ENCODE measurements at places on chromosomes 3 and 15. TPM values are rescaled to one million over a fixed set of nuclear protein-coding genes. Genes with fewer than 3 reads are reported as not detected.

FAM3D gene
- not detected for total RNA-seq

GOLGA8B gene
- 215 TPM for total RNA-seq

MAGI1 gene
- total RNA-seq, result 11.0 TPM

NCK1 gene
- 41.9 TPM for total RNA-seq

SLC2A2 gene
- total RNA-seq, result not detected

KBTBD13 gene
- not detected for total RNA-seq

CIB2 gene
- 2.2 TPM for total RNA-seq

C3orf85 gene
- total RNA-seq, result not detected

SNX22 gene
- 0.98 TPM for total RNA-seq

FAN1 gene
- 20.9 TPM for total RNA-seq

ERICH6 gene
- 0.39 TPM for total RNA-seq

DNA sequence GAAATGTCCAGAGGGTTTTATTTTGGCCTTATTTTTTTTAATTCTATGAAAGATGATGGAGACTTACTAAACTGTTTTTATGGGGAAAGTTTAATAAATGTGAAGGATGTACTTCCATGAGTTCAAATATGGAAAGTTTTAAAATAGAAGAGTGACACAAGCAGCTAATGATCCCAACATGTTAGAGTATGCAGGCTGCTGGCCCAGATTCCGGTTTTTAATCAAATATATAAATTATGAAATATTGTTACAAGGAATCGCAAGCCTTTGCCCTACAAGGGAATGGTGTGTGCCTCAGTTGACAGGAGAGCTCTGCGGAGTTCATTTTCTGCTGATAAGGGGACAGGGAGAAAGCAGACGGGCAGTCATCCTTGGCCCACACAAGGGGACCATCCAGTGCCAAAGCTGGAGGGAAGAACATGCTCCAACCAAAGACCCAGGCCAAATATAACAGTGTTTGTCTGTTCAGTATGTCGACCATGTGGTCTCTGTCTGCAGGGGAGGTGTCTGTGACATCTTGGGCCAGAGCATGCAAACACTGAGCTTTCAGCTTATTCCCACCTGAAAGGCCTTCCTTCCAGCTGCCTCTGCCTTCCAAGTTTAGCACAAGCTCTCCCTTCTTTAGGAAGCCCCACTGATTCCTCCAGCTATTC is 69.8 kb downstream of the SSUH2 start:
- DNase-seq, result no peak

DNA sequence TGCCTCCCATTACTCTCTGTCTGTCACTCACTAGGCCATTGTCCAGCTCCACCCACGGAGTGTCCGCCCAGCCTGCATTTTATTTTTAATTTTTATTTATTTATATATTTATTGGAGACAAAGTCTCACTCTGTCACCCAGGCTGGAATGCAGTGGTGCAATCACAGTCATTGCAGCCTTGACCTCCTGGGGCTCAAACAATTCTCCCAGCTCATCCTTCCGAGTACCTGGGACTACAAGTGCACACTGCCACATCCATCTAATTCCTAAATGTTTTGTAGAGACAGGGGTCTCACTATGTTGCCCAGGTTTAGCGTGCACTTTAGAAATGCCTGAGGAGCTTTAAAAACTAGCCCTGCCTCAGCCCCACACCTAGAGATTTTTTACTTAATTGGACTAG is 141.5 kb downstream of the LIPC start:
- no peak for DNase-seq

DNA sequence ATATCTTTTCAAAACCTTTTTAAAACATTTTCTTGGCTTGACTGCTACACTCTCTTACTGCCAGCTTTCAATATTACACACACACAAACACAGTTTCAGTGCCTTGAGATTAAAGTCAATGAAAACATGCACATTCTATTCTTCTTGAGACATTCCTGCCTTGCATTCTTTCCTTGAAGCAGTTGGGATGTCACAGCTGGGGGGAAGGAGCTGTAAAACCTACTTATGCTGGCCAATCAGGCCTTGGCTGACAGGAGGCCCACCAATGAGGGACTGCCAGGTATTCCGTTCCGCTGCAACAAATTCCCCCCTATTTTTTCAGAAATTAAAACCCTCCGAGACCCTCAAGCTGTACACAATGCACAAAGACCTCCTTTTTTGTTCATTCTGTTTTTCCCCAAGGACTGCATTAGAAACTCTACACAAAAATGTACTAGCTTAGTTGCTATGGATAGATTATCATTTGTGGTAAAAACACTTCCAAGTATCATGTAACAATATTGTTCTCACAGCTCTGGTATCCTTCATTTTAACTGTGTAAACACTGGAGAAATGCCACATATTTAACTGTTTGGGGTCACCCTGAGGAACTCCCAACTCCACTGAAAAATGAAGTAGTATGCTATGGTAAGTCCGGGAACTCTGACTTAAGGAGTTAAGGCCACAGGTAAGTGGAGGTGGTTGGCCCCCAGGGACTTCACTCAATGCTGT is 18.5 kb downstream of the FSTL1 start:
- DNase-seq, result no peak

- DNase-seq, result peak; percentile 71
Measured at GRCh38 chr3:187919048-187919447, 173.8 kb upstream of the BCL6 start.

- DNase-seq, result no peak
Measured at GRCh38 chr3:69868841-69869420, 129.7 kb downstream of the MITF start.

GRCh38 chr3:75332794-75333193 is 331.3 kb upstream of the FRG2C start:
- no peak for DNase-seq

DNA sequence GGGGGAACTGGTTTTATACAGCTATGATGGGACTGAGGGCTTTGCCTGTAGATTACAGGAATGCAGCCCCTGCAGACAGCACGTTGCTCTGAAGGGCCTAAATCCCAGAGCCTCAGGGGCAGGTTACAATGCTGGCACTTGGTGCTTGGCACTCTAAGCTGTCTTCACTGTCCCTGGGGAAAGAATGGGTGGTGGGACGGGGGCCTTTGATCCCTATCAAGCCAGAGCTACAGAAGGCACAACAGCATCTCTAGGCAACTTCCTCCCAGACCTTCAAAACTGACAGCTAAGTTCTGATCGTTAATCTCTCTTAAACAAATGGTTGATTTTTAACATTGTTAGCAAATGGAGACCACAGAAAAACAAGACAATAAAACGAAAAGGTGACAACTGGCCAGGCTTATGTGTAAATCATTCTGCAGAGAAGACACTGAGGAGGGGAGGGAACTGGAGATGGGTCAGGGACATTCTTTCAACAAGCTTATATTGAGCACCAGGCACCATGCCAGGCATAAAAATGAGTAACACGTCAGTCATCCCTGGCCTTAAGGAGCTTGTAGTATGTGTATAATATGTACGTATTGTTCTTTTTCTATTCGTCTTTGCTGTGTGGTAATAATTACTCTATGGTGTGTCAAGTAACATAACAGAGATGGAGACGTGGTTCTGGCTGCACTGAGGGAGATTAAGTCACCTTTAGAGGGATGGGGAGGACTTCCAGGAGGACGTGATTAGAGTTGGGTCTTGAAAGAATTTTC is 49.1 kb downstream of the CA12 start:
- no peak for DNase-seq

GRCh38 chr3:11808231-11808630 is 38.5 kb downstream of the TAMM41 start:
- DNase-seq, result no peak

DNA sequence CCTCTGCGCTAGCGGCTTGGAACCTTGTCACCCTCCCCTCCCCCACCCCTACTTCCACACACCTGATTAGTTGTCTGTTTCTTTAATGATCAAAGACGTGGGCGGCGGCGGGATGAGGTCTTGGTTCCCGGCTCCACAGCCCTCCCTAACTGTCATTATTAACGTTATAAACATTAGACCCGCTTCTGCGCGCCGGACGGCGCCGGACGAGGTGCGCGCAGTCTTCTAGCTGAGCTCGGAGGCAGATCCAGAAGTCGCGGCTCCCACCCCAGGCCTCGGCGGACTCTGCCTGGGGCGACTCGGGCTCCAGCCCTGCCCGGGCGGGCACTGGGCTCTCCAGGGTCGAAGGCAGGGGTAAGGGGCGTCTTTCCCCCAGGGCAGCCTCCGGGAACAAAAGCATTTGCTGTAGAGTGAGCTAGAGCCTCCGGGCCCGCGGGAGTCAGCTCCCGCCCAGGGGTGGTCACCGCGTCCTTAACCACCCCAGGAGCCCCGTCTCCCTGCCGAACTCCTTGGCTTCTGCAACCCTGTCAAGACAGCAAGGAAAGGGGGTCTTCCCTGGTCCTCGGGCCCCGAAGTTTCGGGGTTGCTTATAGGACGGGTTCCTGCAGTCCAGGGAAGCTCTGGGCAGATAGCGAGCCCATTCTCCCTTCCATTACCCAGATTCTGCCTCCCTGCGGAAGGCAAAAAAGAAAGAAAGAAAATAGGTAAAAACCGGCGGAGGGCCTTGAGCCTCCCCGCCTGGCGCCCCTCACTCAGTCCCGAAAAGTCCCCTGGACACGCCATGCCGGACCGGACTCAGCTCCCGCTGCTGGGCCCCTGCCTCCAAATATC is 2.2 kb upstream of the ISLR2 start:
- no peak for DNase-seq

DNA sequence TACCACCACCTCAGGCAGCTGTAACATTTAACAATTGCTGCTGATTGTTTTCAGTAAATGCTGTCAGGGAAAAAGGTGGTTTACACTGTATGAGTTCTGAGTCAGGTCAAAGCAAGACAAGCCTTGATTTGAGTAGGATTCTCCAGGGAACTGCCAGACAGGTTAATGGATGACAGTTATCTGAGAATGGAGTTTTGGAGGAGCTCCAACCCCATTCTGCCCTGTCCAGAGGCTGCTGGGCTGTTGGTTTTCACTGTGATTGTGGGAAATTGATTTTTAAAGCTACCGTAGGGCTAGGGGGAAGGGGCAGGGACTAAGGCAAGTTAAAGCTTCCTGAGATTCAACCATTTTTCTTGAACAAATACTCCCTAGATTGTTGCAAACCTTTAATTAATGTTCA is 39.9 kb downstream of the TICRR start:
- no peak for DNase-seq

GRCh38 chr3:104132566-104133403 is 1233.9 kb upstream of the ALCAM start:
- DNase-seq, result no peak

DNA sequence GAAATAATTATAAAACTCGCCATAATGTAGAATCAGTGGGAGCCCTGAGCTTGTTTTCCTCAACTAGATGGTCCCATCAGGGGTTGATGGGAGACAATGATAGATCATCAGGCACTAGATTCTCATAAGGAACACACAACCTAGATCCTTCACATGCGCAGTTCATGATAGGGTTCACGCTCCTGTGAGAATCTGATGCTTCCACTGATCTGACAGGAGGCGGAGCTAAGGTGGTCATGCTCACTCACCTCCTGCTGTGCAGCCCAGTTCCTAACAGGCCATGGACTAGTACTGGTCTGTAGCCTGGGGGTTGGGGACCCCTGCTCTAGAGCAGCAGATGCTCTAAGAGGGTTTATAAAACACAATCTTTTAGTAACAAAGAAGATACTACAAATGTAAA is 183.6 kb downstream of the ANXA2 start:
- DNase-seq, result no peak

GRCh38 chr3:86797946-86798345 is 193.0 kb downstream of the VGLL3 start:
- DNase-seq, result no peak

GRCh38 chr3:132661101-132661500 is 972 bp downstream of the UBA5 start:
- DNase-seq, result no peak

- no peak for DNase-seq
Measured at GRCh38 chr3:171966533-171967136, 72.7 kb upstream of the FNDC3B start.

GRCh38 chr3:112167758-112168157 is 34.7 kb upstream of the GCSAM start:
- no peak for DNase-seq

DNA sequence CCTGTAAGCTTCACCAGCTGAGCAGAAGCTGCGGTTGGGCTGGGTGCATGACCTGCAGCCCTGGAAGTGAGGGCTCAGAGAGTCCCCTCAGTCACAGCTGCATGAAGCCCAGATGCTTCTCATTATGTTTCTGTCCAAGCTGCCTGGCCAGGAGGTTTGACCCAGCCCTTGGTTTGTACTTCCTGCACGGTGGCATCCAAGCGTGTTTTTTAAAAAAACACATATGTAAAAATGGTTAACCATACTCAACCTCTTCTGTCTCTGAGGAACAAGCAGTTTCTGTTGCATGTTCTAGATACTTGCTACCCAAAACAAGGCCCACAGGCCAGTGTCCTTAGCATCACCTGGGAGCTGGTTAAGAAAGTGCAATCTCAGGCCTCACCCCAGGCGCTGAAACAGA is 76.0 kb upstream of the ATP10A start:
- DNase-seq, result no peak

DNA sequence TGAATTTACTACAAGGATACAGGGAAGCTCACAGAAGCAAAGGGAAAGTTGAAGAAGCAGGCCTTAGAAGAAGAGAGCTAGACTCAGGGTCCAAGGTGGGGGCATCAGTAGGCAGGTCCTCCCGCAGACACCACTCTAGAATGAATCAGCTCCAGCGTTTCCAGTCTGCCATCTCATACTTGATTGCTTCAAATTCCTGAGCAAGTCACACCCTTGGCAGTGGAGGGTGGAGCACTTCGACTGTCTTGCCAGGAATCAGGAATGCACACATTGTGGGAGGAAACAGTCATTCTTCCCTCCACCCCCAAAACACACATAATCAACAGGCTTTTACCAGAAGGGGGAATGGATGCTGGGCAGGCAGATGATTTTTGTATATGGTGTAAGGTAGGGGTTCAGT is 78.5 kb downstream of the CHCHD6 start:
- no peak for DNase-seq
